Fibroblast of upper back skin (primary cell): ENCODE measurements at places on chromosomes 13 and 19.
A peak's percentile ranks its signal among the peaks of the same experiment; 100 is the strongest.

- no peak for DNase-seq
These were observed 1328.2 kb downstream of the OLFM4 start for GRCh38 chr13:54356849-54357248.

- no peak for DNase-seq
These were observed 1814.9 kb downstream of the SLITRK5 start for GRCh38 chr13:89486065-89486464.

DNA sequence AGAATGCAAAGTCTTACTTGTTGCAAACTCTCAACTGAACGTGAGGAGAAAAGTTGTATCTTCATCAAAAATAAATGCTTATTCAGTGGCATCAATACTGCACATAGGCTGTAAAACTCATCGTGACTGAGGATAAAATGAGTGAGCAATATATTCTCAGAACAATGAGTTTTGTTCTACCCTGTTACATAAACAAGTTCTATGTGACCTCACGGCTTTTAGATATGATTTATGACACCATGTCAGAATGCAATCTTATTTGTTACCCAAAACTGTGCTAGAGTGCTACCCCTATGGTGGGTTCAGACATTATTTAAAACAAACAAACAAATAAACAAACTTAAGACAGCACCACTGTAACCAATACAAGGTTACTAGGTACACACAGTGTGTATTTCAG is 55.4 kb downstream of the FOXO1 start:
- DNase-seq, result no peak

DNA sequence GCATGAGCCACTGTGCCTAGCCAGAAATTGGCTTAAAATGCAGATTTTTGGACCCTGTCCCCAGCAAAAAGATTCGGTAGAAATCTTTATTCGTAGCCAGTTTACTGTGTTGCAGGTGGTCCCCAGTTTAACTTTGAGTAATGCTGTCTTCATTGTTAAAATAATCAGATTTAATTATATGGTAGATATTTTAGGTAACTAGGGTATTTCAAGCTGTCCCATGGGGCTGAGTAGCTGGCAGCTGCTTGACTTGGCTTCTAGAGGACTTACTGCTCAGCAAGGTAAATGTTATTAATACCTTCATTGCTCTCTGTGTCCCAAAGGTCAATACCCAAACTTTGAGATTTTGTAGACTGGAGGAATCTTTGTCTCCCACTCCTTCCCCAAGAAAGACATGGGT is 21.1 kb downstream of the LSM14A start:
- DNase-seq, result no peak

DNA sequence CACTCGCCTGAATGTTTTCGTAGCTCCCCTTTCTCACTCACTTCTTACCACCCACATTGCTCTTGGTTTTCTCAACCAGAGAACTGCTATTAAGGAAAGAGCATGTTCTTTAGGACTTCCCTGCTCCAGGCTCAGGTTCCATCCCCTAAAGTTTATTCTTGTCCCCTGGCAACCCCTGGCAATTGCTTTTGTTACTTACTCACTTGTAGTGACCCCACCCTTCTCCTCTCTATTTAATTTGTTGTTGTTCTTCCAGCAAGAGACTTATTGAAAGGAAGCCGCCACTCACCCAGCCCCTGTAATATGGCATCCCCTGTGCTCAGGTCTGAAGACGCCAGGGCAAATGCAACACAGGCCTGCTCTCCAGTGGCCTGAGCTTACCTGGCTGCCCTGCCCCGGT is 233.7 kb upstream of the SOX21 start:
- DNase-seq, result no peak

DNA sequence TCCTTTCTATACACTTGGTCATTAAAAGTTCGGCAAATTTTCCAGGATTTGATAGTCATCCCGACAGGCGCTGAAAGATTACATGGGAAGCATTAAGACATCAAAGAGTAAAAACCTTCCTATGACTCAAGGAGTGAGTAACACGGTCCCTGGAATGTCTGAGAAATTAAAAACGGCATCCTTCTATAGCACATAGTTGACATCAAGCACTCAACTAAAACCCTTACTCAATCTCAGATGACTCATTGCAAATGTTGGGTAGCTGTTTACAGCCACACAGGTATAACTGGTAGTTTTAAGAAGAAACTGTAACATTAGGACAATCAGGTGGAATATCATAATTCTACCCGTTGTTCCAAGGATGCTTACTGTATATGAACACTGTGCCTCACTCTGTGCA is 6.4 kb upstream of the LGALS13 start:
- DNase-seq, result no peak

DNA sequence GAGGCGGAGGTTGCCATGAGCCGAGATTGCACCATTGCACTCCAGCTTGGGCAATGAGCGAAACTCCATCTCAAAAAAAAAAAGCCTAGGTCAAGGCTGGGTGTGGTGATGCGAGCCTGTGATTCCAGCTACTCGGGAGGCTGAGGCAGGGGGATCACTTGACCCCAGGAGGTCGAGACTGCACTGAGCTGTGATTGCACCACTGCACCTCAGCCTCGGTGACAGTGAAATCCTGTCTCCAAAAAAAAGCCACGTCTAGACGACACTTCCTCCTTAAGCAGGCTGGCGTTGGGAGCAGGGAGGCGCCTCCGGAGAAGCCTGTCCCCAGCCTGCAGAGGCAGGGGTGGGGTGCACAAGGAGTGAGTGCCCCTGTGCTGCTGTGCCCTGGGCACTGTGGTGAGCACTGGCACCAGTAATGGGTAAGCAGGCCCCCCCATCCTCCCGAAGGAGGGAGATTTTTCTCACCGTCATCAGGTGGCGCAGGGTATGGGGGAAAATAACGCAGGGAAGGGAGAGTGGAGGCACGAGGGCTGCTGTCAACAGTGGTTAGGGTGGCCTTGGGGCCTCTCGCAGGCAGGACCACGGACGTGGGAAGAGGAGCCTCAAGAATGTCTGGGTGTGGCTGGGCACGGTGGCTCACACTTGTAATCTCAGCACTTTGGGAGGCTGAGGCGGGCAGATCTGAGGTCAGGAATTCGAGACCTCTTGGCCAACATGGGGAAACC is 706 bp downstream of the P2RY11 start:
- DNase-seq, result no peak

GRCh38 chr13:83716121-83716520 is 166.2 kb downstream of the SLITRK1 start:
- DNase-seq, result peak; percentile 61

- no peak for DNase-seq
These were observed 141.9 kb downstream of the PCCA start for GRCh38 chr13:100230769-100231149.

DNA sequence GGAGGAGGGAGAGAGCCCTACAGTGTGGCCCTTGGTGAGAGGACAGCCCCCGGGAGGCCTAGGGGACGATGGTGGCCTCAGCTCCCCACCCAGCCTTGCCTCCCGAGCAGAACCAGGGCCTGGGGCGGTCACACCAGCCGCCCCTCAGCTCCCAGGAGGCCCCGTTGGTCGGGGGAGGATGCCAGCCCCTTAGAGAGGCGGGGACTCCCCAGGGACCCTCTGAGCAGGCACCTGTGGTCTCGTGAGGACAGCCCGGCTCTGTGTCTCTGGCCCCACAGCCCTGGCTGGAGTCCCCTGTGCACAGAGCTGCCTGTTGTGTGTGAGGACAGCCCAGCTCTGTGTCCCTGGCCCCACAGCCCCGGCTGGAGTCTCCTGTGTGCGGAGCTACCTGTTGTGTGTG is 158.8 kb downstream of the KDM4B start:
- no peak for DNase-seq

DNA sequence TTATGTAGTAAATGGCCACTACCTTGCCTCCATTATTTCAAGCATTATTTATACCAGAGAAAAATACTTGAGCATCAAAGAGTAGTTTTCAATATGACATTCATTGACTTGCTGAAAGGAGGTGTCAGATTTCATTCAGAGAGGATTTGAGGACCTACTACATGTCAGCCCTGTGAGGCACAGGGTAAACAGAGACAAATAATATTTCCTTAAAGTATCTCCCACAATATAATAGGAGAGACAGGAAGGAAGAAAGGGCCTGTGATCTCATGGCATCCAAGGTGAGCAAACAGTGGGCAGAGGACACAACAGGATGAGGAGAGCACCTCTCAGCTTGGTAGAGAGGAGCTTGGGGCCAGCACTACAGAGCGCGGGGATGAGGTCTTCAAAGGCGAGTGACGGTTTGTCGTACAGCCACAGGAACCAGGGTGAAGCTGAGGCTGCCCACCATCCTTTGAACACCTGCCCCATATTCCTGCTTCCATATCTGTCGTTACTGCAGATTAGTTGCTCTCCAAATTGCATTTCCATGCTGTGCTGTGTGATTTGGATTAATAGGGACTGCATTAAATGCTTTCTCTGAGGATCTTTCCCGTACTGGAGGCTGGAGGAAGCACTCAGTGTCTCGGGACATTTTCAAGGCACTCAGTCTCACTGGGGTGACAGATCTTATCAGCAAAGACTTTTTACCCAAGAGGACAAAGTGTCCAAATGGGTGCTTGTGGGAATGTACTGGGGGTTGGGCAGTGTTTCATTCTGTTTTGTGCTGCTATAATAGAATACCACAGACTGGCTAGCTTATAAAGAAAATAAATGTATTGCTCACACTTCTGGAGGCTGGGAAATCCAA is 59.2 kb downstream of the GJA3 start:
- DNase-seq, result no peak

GRCh38 chr13:97371486-97372109 is 62.4 kb upstream of the RAP2A start:
- DNase-seq, result no peak

GRCh38 chr13:48066310-48066989 is 28.5 kb downstream of the MED4 start:
- peak; percentile 22 for DNase-seq

DNA sequence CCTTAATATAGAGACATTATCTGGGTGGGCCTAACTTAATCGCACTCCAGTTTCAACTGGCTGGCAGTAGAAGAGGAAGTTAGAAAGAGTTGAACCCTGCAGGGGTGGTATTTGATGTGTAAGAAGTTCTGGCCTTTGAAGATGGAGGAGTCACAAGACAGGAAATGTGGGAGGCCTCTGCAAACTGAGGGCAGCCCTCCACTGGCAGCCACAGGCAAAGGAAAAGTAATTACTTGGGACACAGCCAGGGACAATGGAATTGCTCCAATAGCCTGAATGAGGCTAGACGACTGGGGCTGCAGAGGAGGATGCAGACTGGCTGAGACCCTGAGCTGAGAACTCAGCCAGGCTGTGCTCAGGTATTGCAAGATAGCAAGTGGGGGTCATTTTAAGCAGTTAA is 703.3 kb upstream of the ARGLU1 start:
- DNase-seq, result peak; percentile 42

DNA sequence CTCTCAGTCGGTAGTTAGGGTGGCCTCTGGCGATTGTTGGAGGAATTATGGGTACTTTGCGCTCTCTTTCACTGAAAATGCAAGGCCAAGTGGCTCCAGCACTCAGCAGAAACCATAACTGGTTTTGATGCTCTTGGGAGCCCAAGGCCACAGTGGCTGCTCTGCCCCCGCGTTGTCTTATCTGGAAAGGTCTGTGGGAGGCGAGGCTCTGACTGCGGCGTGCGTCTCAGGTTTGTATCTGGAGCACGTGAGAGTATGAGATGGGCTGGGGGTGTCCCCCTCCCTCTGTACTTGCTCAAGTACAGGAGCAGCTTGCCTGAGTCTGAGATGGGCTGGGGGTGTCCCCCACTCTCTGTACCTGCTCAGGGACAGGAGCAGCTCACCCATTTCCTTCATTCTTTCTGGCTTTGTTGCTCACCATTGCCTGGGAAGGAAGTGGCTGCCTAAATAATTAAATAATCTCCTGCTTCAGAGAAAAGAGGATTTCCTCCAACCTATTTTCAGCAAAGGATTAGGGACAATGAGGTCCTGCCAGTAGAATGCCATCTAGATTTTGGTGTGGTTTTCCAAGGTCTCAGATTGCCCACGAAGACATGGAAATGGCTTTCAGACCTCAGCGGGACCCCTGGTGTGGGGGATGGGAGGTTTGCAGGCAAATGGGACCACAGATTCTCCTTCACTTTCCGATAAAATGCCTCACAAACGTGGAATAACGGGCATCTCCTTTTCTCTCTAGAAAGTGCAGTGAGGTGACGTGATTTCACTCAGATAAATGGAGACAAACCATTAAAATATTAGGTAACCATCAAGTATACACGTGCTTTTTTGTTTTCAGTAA is 14.7 kb downstream of the ATP11A start:
- DNase-seq, result no peak

- DNase-seq, result no peak
These were observed 249.0 kb downstream of the DLEU7 start for GRCh38 chr13:50594276-50595051.

DNA sequence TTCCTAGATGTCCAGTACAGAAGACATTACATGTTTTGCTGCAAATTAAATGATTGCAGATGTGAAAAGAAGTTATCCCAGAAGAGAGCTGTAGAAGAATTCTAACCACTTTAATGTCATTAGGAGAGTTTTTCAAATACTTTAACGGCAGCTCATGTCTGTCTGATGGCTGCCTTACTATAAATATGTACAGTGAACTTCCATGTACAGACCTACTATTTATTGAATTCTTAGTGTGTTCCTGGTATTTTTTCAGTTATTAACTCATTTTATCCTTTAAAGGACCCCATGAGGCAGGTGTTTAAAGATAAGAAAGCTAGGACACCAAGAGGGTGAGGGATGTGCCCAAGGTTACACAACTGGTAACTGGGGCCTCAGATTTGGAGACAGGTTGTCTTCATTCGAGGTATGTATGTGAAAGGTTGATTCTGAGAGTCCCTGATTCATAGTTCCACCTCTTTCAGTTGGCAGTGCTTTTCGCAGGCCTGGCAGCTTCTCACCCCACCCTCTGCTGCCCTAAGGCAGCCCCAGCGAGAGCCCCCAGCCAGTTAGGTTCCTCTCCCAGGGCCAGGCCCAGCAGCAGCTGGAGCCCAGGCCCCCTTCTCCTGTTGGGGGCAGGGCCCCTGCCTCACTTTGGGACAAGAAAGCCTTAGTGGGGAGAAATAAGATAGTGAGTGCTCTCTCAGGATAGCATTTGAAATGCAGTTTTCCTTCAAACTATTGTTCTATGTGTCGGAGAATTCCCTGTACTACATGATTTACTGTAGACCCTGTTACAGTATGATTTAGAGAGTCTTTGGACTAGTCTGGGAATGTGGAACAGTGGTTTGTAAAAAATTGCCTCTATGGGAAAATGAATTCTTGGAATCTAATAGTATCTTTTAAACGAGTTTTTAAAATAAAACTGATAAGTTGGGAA is 67.7 kb upstream of the TEX29 start:
- DNase-seq, result peak; percentile 84

DNA sequence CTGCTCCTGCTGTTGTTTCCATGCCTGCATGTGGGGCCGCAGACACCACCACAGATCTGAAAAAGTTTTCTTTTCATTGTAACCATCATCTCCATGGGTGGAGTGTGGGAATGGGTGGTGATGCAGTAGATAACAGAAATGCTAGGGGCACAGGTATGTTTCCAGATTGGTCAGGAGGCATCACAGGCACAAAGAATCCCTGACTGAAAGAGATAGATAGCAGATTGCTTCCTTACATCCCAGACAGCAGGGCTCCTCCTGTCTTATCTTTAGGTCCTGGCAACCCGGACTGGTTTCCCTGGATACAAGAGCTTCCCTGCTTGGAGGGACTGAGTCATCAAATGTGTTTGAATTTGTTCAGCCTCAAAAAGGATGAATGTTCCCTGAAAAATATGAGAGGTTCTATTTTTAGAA is 1937.6 kb downstream of the PCDH9 start:
- DNase-seq, result peak; percentile 88
